ENCODE measurements at places on chromosomes 7 and 10. TPM values are rescaled to one million over a fixed set of nuclear protein-coding genes. Genes with fewer than 3 reads are reported as not detected.

GRCh38 chr10:116826803-116827202 lies 22.5 kb upstream of the ENO4 start:
- DNase-seq, result no peak

- no peak for DNase-seq
Observed at GRCh38 chr7:55101359-55101758, 82.5 kb downstream of the EGFR start.

The NPSR1 gene
- total RNA-seq, result not detected

DNA sequence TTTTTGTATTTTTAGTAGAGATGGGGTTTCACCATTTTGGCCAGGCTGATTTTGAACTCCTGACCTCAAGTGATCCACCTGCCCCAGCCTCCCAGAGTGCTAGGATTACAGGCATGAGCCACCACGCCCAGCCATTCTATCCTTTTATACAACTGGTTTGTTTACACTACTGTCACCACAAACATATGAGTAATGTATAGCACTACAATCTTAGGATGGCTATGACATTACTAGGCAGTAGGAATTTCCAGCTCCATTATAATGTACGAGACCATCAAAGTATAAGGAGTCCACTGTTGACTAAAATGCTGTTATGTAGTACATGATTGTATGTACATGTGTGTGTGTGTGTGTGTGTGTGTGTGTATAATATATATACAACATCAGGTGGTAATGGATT lies 1126.1 kb upstream of the LRRN3 start:
- no peak for DNase-seq

- DNase-seq, result no peak
Observed at GRCh38 chr7:19705663-19706062, 3.2 kb downstream of the POLR1F start.

- DNase-seq, result no peak
Observed at GRCh38 chr7:156999958-157000726, 10.3 kb downstream of the MNX1 start.

The PODXL gene
- total RNA-seq, result 0.75 TPM

DNA sequence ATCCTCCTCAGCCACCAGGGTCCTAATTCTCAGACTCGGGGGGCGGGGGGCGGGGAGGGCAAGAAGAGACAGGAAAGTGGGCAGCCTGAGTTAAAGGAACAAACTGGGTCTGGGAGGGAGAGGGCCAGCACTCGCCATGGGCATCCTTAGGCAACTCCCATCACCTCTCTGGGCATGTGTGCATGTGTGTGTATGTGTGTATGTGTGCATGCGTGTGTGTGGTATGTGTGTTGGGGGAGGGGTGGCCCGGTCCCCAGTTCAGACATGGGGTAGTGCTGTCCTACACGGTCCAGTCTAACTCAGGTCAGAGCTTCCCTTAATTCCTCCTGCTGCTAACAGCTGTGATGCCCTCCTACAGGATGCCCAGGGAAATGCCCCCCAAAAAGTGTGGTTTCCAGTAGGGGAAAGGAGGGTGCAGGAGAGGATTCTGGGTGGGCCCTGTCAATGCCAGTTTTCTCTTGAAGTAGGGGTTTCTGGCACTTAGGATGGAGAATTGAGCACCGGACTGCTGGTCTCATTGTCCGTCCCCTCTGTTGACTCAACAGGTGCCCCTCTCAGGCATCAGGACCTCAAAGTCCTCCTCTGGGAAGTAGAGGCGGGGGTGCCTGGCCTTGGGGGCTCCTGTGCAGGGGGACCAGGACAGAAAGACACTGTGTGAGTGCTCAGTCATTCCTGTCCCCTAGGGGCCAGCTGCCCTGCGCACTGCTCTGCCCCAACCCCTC lies 15.1 kb upstream of the ZMIZ1 start:
- no peak for DNase-seq

- DNase-seq, result no peak
Observed at GRCh38 chr7:91233212-91233611, 31.0 kb upstream of the FZD1 start.

- DNase-seq, result no peak
Observed at GRCh38 chr7:47893238-47893637, 55.0 kb downstream of the PKD1L1 start.

GRCh38 chr7:94183289-94183749 lies 179.2 kb upstream of the BET1 start:
- DNase-seq, result no peak

GRCh38 chr7:77309714-77310220 lies 106.4 kb downstream of the GSAP start:
- no peak for DNase-seq

Data from activated T-helper 1 cell treated with anti-CD3 and anti-CD28 coated beads, Interleukin-12 subunit alpha, Interleukin-12 subunit beta, Interleukin-2, Interleukin-4 antibody, amounts not matched to agents 30 ng/mL and 10 ng/mL and 1 ng/mL, durations not matched to agents 14 hours and 24 hours and 36 hours (primary cell).